ENCODE measurements at places on chromosomes 12 and 14. TPM values are rescaled to one million over a fixed set of nuclear protein-coding genes. Genes with fewer than 3 reads are reported as not detected.

FIGNL2 gene
- total RNA-seq, result not detected

COX8C gene
- not detected for total RNA-seq

GNB3 gene
- total RNA-seq, result 0.47 TPM

METTL1 gene
- total RNA-seq, result 40.6 TPM

MDGA2 gene
- not detected for total RNA-seq
